ENCODE measurements at places on chromosomes 1 and 21. TPM values are rescaled to one million over a fixed set of nuclear protein-coding genes. Genes with fewer than 3 reads are reported as not detected.

SLC44A5 gene
- 0.53 TPM for total RNA-seq

PADI2 gene
- total RNA-seq, result not detected

RNU1-4 gene
- under 0.01 TPM for total RNA-seq

DNA sequence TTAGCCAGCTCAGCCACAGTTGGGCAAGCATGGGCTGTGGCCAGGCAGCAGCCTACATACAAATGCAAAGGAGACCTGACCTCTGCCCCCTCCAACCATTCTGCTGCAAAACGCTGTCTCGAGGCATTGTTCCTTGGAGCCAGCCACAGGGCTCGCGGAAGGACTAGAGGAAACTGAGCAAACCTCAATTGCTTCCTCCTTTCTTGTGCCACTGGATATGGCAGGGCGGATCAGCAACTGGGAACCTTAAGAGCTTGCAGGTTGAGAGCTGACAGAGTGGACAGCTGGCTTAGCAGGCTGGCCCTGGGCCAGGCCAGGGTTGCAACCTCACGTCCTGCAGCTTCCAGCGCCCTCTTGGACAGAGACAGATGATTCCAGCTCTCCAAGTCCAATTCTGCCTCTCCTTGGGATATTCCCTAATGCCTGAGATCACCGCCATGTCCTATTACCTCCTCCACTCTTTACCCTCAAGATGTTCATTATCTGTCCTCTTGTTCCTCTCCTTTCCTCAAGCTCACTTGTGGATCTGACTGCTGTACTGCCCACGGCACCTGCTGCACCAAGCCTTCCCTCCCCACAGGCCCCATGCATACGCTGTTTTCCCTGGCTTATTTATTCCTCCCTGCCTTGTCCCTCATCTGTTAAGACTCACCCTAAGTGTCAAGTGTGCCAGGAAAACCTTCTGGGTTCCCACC lies 67.5 kb downstream of the SDC3 start:
- DNase-seq, result no peak

GRCh38 chr1:15472587-15472986 lies 3.3 kb upstream of the CELA2B start:
- no peak for DNase-seq

CITED4 gene
- total RNA-seq, result 0.90 TPM

DNA sequence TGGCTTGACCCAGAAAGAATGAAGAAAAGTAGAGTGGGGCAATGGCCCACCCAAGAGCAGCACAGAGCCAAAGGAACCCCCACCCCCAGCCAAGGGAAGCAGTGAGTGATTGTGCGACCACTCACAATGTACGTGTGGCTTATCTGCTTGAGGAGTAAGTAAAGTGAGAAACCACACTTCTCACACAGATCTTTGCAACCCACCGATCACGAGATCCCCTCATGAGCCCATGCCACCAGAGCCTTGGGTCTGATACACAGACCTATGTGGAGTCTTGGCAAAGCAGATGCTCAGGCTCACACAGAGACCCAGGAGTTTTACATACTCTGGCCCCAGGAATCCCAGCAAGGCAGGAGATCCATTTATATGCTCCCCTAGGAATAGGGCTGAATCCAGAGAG lies 14.0 kb upstream of the SLC9C2 start:
- DNase-seq, result no peak

DNA sequence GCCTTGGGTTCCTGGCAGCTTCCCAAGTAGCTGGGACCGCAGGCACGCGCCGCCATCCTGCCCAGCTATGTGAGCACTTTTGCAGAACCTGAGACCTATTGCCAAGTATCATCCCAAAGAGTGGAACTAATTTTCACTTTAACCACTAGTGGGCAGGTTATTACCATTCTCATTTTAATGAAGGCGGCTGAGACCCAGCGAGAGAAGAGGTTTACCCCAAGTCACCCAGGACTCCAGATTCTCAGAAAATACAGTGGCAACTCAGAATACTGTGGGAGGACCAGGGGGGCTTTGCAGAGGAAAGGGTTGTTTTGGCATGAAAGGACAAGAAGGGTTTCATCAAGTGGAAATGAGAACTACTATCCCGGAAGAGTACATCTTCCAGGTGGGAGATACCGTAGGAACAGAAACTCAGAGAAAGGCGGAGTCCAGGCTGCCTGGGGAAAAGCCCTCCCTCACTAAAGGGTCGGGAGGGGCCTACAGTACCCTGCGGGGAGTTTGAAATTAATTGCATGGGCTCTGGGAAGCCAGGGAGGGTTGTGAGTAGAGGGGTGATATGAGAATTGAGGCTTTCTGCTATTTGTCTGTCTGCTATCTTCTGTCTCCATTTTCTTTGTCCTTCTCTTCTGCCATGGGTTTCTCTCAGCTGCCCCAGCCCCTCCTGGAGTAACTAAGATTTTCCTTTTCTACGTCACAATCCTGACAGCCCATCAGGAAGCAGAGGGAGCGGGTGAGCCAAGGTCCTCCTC lies 7.2 kb upstream of the SEMA4A start:
- DNase-seq, result peak; percentile 96

S100B gene
- total RNA-seq, result not detected

- no peak for DNase-seq
Measured at GRCh38 chr1:172935062-172935592, 115.6 kb downstream of the TNFSF18 start.

GRCh38 chr1:112308716-112309115 lies 87.3 kb upstream of the CTTNBP2NL start:
- DNase-seq, result no peak

DNA sequence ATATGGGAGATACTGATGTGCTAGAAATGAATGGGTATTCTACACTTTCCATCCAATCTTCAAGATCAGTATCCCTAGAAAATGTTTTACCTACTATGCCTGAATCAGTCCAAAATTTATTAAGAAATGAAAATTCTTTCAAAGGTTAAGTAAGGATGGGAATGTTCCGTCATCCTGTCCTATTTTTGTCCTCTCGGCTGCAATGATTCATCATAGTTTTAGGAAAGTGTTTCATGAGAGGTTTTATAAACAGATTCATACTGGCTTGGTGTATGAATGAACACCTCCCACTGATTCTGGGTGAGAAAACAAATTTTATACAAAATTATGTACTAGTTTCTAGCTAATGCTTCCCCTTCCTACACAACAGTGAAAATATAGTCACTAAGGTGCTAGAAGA lies 504.6 kb upstream of the NR5A2 start:
- no peak for DNase-seq

GRCh38 chr1:19356266-19356665 lies 44.1 kb downstream of the SLC66A1 start:
- no peak for DNase-seq

GRCh38 chr1:240255922-240256321 lies 164.2 kb downstream of the FMN2 start:
- no peak for DNase-seq

- DNase-seq, result peak; percentile 95
Measured at GRCh38 chr1:81174811-81175476, 625.8 kb upstream of the ADGRL2 start.

NEK2 gene
- 50.3 TPM for total RNA-seq

DNA sequence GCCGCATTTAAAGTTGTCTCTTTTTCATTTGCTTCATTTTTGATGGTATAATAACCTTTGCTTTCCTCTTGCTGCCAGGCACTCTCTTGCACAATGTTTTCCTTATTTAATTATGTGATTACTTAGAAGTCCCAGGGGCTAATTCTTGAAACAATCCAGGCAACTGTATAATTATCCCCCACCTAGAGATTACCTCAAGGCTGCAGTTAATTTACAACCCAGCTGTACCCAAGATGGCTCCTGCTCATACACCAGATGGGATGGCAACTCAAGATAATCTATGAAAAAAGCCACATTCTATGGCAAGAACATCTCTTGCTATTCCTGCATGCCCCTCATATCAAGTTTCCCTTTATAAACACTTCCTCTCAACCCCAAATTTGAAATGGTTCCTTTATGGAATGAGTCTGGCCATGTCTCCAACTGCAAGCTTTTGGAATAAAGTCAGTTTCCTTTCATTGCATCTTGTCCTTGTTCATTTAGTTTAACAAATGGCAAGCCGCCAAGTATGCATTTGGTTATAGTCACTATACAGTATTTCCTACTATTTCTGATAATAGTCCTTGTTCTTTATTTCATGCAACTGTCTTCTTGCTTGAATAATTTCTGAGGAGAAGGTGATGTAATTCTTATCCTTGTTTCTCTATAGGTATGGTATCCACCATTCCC lies 1042.6 kb downstream of the PLA2G4A start:
- no peak for DNase-seq

DNA sequence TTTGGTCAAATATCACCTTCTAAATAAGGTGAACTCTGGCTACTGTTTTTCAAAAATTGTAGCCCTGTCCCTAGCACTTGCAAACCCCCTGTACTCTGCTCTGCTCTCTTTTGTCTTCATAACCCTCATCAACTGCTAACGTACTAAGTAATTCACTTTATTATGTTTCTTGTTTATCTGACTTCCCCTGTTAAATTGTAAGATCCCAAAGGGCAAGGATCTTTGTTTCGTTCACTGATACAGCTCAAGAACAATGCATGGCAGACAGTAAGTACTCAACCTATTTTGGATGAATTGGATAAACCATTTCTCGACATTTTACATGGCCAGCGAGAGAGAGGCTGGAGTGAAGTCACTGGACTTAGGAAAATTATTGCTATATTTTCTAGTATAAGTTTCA lies 46.9 kb downstream of the ATP5PF start:
- no peak for DNase-seq

DNA sequence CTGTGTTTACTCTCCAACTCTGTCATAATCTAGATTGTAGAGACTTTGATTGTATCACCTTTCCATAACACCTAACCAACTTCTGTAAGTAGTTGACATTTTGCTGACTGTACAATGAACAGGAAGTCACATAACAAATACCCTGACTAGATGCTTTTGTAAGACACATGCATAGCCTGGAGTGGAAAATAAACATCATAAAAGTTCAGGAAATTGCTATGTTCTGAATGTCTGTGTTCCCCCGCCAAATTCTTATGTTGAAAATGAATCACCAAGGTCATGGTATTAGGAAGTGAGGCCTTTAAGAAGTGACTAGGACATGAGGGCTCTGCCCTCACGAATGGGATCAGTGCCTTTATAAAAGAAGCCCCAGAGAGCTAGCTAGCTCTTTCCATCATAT lies 40.4 kb upstream of the ZSWIM5 start:
- peak; percentile 77 for DNase-seq

- DNase-seq, result peak; percentile 56
Measured at GRCh38 chr1:155086128-155086741, 7.6 kb downstream of the EFNA3 start.

- DNase-seq, result no peak
Measured at GRCh38 chr1:19254416-19254815, 2.8 kb downstream of the MRTO4 start.

- DNase-seq, result no peak
Measured at GRCh38 chr1:14470802-14471201, 127.7 kb upstream of the KAZN start.

DNA sequence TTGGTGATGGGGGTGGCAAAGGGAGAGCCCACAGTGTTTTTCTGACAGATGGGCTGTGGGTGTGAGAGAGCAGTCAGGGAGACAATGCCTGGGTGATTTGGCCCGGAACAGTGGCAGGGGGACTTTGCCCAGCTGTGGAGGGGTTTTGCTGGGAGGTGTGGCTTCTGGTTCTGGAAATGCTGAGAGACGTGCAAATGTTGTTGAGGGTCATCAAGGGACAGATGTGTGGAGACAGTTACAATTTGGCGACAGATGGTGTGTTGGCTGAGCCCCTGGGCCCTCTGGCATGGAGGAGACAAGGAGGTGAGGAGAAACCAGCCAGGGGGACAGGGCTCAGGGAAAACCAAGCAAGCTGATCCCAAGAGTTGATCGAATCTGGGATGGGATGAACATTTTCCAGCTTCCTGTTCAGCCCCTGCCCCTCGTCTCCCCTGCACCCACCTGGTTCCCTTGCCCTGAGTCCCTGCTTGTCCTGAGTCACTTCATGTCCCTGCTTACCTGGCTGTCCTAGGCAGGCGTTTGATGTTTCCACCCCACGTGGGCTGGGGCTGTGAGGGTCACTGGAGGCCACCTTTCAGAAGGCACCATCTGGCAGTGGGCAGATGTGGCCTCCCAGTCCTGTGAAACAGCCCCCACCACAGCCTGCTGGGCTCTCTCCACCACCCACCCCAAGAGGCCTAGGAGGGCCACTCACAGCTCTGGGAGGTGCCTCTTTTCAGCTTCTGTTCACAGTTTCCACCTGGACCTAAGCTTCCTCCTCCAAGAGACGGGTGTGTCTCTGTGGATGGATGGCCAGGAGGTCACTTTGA lies 15.8 kb upstream of the ZNF678 start:
- DNase-seq, result no peak

Measured in HT1080 (cell line).